ENCODE measurements at places on chromosomes 16 and 17. TPM values are rescaled to one million over a fixed set of nuclear protein-coding genes. Genes with fewer than 3 reads are reported as not detected.

The KRTAP2-1 gene
- not detected for total RNA-seq

The CRYM gene
- 1.3 TPM for total RNA-seq

The SCN4A gene
- 0.07 TPM for total RNA-seq

The TGFB1I1 gene
- total RNA-seq = 34.3 TPM

The WNT3 gene
- 5.6 TPM for total RNA-seq

The RND2 gene
- 0.15 TPM for total RNA-seq

The SDK2 gene
- total RNA-seq = 0.32 TPM

The ETV4 gene
- total RNA-seq = 51.3 TPM

The SEPTIN1 gene
- total RNA-seq = 1.8 TPM

The CCDC200 gene
- total RNA-seq = not detected

The WFDC1 gene
- total RNA-seq = not detected

The ABCA9 gene
- total RNA-seq = not detected

The OTOP2 gene
- total RNA-seq = 0.06 TPM

The OR4D1 gene
- 0.03 TPM for total RNA-seq

The ZG16 gene
- not detected for total RNA-seq

The CCL16 gene
- not detected for total RNA-seq

The KRT16 gene
- total RNA-seq = 0.72 TPM

The FBXW10B gene
- 4.2 TPM for total RNA-seq

The CALB2 gene
- total RNA-seq = 6.8 TPM

The PSMD11 gene
- 184 TPM for total RNA-seq
